ENCODE measurements at places on chromosomes 11 and 22.

DNA sequence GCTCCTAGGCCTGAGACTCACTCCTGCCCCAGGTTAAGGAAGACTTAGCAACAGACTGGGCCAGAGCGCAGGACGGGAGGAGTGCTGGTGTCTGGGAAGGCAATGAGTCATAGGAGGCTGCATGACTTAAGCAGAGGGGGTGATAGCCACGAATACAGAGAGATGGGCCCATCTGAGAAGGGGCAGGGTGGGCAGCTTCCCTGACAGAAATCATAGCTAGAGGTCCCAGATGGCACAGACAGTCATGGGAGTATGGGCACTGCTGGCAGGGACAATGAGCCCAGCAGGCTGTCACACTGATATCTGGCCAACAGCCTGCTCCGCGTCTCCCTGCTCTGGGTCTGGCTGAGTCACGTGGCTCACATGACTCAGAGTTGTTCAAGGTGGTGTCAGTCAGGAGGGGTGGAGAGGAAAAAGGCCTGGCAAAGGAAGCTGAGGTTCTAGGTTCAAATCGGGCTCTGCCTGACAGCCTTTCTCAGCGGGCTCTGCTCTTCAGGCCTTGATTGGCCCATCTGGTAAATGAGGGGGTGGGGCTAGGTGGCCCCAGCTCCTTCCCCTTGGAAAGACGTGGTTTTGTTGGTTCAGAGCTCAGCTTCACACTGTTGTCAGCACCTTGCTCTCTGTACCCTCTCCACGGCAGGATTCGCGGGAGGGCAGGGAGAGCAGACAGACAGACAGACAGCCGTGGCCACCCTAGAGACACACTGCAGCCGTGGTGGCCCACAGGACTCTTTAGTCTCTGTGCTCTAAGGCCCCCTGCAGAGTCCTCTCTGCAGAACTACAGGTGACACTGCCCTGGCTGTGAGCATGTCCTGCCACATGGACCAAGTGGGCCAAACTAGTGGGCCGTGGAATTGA, 47.8 kb downstream of the DBX1 start:
- peak; percentile 45 for DNase-seq

GRCh38 chr11:65973439-65974110, 12.0 kb downstream of the SART1 start:
- DNase-seq, result no peak

- no peak for DNase-seq
These were observed 107.0 kb downstream of the WNT7B start for GRCh38 chr22:45870011-45870410.

GRCh38 chr22:49702068-49702397, 125.6 kb downstream of the BRD1 start:
- no peak for DNase-seq

GRCh38 chr22:25373961-25374360, 154.5 kb downstream of the CRYBB2 start:
- no peak for DNase-seq

Data from H9 (cell line).